ENCODE measurements at places on chromosomes 4 and X. TPM values are rescaled to one million over a fixed set of nuclear protein-coding genes. Genes with fewer than 3 reads are reported as not detected.

XAGE2 gene
- not detected for polyA plus RNA-seq

GABRG1 gene
- polyA plus RNA-seq = 0.40 TPM

PRKG2 gene
- polyA plus RNA-seq = 1.3 TPM

PAGE4 gene
- 31.7 TPM for polyA plus RNA-seq

F8A2 gene
- polyA plus RNA-seq = not detected

GRCh38 chr4:17869327-17869726 is 58.5 kb downstream of the NCAPG start:
- H3K4me1 ChIP-seq = no peaks in the 10 kb centered on the region
- DNase-seq = no peak
- no peak overlapping the region for H3K27ac ChIP-seq
- H3K27me3 ChIP-seq = no peaks in the 10 kb centered on the region
- no peak overlapping the region for H3K4me3 ChIP-seq

DNA sequence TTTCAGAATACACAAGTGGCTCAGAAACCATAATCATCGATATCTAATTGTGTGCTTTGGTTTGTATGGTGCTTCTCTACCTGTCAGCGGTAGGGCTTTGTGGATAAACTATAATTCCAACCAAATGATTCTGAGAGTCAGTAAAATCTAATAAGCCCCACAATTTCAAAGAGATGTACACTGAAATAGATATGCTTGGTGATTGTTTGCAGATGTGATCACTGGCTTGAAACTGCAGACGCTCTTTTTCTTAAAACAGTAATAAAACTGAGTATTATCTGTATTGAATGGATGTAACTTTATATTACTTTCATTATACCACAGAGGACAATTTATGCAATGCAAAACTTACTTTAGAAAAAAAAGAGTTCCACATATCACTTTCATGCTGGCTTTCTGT is 198.8 kb upstream of the ANXA10 start:
- H3K27me3 ChIP-seq = no peaks in the 10 kb centered on the region
- H3K36me3 ChIP-seq = no peaks in the 10 kb centered on the region
- no peak overlapping the region for H3K27ac ChIP-seq
- H3K4me3 ChIP-seq = no peak overlapping the region
- no peak for DNase-seq

DNA sequence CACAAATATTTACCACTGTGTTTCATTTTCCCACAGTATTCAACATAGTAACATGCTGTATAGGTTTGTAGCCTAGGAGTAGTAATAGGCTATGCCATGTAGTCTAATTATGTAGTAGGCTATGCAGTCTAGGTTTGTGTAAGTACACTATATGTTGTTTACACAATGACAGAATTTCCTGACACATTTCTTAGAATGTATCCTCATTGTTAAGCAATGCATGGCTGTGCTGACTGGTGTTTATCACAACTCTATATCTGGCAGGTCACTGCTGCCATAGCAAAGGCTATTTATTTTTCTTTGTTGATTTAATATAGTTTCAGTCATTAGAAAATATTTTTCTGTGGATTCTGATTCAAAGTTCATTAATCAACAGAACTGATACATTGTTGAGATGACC is 108.3 kb upstream of the TEX13A start:
- no peaks in the 10 kb centered on the region for H3K36me3 ChIP-seq
- no peaks in the 10 kb centered on the region for H3K27me3 ChIP-seq
- no peaks in the 10 kb centered on the region for H3K4me1 ChIP-seq
- H3K27ac ChIP-seq = no peak overlapping the region
- no peak for DNase-seq

DNA sequence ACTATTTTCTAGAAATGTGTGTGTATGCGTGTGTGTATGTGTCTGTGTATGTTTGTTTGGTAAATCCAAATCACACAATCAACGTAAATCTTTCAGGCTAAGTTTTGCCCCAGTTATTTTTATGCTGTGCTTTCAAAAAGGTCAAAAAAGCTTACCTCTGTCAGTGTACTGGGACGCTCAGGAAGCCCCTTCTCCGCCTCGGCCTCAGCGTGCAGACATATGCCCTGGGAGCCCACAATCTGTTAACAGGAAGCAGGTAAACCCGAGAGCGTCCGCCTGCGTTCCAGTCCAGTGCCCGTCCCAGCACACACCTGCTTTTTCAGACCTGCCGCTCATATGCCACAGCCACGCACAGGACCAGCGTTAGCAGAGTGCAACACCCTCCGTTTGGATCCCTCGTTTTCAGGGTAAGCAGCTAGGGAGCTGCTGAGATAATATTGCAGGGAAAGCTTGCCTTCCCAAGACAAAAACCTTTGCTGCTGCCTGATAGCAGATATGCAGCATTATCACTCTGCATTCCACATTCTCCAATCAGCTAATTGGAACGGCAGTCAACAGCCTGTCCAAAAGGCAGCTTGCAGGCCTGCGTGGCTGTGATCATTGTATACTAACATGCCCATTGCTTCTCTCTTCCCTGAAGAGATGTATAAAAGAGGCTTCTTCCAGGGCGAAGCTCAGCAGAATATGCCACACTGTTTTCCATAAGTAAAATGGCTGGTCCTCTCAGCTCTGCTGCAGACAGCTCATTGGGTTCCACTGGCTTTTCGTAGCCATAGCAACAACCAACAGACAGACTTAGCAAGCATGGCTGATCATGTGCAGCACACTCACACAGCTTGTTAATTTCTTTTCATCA is at the start of gene SORBS2:
TSS of gene SORBS2 (minus strand) at position 686 of the 856 bp plus-strand sequence. CDS start 121,623 bp downstream, outside the sequence.
- no peaks in the 10 kb centered on the region for H3K4me1 ChIP-seq
- H3K4me3 ChIP-seq = no peak within 1 kb of the TSS
- no peak within 1 kb of the TSS for H3K27ac ChIP-seq
- peak; percentile 80 for DNase-seq

GRCh38 chr4:22237846-22238494 is 277.9 kb downstream of the ADGRA3 start:
- no peaks in the 10 kb centered on the region for H3K36me3 ChIP-seq
- H3K27ac ChIP-seq = no peak overlapping the region
- no peaks in the 10 kb centered on the region for H3K27me3 ChIP-seq
- no peak overlapping the region for H3K4me3 ChIP-seq
- no peak for DNase-seq

DNA sequence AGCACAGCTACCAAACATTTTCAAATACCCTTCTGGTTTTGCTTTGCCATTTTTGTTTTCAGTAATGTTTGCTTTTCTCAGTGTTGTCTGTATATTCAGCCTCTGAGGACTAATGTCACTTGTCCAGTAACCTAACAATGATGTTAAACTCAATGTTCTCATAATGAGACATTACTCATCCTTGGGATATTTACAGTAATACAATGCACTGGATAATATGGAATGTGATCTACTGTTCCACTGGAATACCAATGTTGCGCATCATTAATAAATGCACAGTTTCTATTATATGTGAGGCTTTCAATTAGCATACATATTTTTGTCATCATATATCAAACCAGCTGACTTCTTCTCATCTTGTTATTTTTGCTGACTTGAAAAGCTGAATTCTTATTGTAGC is 259.1 kb downstream of the SH2D1A start:
- DNase-seq = no peak
- no peaks in the 10 kb centered on the region for H3K4me1 ChIP-seq
- no peak overlapping the region for H3K27ac ChIP-seq
- H3K27me3 ChIP-seq = no peaks in the 10 kb centered on the region

- H3K4me3 ChIP-seq = no peak overlapping the region
- H3K27me3 ChIP-seq = no peaks in the 10 kb centered on the region
- H3K36me3 ChIP-seq = no peaks in the 10 kb centered on the region
- no peak for DNase-seq
- no peak overlapping the region for H3K27ac ChIP-seq
- no peaks in the 10 kb centered on the region for H3K4me1 ChIP-seq
Observed at GRCh38 chr4:181661090-181661489, 582.1 kb upstream of the TENM3 start.

DNA sequence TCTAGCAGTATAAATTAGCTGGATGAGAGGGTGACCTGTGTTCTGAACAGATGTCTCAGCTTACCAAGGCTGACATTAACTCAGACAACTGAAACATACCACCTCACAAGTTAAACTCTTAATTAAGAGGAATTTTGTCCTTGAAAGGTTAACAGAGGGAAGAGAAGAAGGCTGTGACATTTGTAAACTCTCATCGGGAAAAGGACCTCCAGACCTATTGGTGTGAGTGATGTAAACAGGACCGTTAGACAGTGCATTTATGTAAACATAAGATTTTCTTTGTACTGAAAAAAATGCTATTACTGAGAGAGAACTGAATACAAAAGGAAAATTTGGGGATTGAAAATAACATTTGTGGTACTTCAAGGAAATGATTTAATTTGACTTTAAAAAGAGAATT is 308.4 kb upstream of the DIAPH2 start:
- no peaks in the 10 kb centered on the region for H3K27me3 ChIP-seq
- H3K4me1 ChIP-seq = no peaks in the 10 kb centered on the region
- DNase-seq = no peak
- no peaks in the 10 kb centered on the region for H3K36me3 ChIP-seq
- H3K27ac ChIP-seq = no peak overlapping the region
- no peak overlapping the region for H3K4me3 ChIP-seq

GRCh38 chr4:100895556-100896197 is 377.9 kb upstream of the EMCN start:
- H3K36me3 ChIP-seq = no peaks in the 10 kb centered on the region
- DNase-seq = no peak
- H3K27ac ChIP-seq = no peak overlapping the region

GRCh38 chrX:46404774-46405173 is 140.4 kb downstream of the ZNF674 start:
- no peaks in the 10 kb centered on the region for H3K36me3 ChIP-seq
- H3K27me3 ChIP-seq = no peaks in the 10 kb centered on the region
- DNase-seq = no peak
- H3K4me3 ChIP-seq = no peak overlapping the region
- H3K27ac ChIP-seq = no peak overlapping the region
- H3K4me1 ChIP-seq = no peaks in the 10 kb centered on the region

GRCh38 chr4:186108391-186108790 is 3.9 kb downstream of the FAM149A start:
- H3K27ac ChIP-seq = no peak overlapping the region
- H3K27me3 ChIP-seq = no peaks in the 10 kb centered on the region
- DNase-seq = no peak
- no peak overlapping the region for H3K4me3 ChIP-seq
- H3K36me3 ChIP-seq = no peaks in the 10 kb centered on the region

- H3K4me3 ChIP-seq = no peak overlapping the region
- no peak for DNase-seq
- H3K27me3 ChIP-seq = no peaks in the 10 kb centered on the region
- H3K36me3 ChIP-seq = no peaks in the 10 kb centered on the region
- H3K27ac ChIP-seq = no peak overlapping the region
Observed at GRCh38 chrX:105711805-105712204, 110.5 kb upstream of the NRK start.
